ENCODE measurements at places on chromosomes 11 and 22.

DNA sequence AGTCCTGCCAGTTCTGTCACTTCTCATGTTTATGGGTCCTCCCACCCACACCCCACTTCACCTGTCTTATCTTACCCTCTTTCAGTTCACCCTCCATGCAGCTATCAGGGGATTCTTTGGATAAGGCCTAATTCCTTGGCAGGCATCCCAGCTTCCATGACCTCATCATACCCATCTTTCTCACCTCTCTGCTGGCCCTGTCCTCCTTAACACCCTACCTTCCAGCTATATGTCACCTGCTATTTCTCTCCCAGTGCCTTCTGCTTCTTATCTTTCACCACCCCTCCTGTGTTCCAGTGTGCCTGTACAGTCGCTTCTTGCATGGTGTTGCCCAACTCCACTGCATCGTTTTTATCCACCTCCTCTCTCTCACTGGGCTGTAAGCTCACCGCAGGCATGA, 28.3 kb downstream of the SNU13 start:
- DNase-seq: no peak

- DNase-seq: no peak
Measured at GRCh38 chr11:122367809-122368231, 251.8 kb upstream of the BLID start.

DNA sequence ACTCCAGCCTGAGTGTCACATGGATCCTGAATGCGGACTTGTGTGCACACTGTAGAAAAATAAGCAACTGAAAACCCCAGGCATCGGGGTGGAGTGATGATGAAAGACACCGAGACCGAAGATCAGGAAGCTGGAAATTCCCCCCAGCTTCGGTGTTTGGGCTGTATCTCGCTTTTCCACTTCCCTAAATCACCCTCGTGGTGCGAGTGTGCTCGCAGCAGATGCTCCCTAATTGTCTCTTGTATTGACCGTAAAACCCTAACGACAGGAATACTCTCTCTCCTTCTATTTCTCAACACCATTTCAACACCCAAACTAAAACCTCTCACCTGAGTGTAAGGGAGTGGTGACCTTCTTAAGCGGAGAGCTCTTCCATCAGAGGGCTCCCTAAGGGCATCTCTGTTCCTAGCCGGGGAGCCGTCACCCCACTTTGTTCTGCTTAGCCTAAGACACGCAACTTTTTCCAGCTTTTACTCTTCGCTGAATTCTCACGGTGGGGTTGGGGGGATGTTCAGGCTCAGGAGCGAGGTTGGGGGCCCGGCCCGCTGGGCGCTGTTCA, 635 bp upstream of the GRK3 start:
- DNase-seq: no peak

DNA sequence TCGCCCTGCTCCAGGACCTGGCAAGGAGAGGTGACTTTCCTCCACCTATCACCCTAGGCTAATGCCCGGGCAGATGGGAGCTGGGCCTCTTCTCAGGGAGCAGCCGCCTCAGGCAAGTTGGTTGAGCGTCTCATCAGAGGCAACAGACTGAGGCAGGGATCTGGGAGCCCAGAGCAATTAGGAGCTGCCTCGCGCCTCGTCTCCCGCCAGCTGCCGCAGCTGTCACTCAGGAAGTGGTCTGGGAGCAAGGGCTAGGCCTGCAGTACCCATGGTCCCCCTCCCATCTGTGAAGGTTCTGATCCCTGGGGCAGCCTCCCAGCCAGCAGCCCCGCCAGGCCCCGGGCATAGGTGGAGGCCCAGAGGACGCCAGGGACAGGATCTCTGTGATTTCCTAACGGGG, 4.6 kb upstream of the CABP7 start:
- no peak for DNase-seq

DNA sequence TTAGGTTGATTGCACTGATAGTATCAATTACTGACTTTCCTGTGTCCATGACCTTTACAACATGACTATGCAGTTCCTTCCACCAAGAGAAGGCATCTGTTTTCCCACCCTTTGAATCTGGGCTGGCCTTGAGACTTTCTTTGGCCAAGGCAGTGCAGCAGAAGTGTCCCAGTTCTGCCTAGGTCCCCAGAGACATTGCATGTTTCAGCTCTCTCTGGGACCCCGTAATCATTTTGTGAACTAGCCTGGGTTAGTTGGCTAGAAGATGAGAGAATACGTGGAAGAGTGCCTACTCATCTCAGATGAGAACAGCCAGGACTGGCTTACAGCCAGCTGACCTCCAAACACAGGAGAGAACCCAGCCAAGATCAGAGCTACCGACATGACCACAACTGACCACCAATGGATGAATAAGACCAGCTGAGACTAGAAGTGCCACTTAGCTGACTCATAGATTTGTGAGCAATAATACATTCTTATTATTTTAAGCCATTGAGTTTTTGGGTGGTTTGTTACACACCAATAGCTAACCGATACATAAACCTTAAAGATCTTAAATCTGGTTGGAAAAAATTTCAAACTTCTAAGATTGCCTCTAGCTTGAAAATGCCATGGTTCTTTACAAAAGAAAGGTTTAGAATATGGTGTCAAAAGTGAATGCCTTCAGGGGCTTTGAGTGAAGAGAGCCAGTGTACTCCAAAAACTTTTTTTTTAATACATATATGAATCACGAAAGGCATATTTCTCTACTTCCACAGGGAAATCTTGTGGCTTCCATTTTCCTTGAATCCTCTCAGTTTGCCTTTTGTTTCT, 145.2 kb downstream of the FBXO7 start:
- no peak for DNase-seq

- DNase-seq: no peak
Measured at GRCh38 chr22:17371448-17371847, 2.2 kb downstream of the CECR2 start.

DNA sequence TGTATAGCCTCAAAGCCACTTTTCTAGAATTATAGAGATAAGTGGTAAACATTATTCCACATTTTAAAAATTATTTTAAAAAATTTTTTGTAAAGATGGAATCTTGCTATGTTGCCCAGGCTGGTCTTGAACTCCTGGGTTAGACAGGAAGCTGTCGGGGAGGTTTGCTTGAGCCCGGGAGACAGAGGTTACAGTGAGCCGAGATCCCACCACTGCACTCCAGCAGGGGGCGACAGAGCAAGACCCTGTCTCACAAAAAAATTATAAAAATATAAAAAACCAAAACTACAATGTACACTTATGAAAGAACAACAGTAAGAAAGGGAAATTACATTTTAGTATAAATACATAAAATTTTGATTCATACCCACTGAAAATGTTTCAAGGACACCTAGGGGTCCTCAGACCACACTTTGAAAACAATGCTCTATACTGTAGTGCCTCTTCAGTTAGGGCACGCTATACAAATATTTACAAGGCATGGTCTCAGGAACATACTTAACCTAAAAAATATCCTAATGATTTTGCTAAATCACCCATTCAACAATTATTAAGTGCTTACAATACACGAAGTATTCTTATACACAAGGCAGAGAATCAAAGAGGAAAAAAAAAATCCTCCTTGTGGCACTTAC, 111.2 kb downstream of the MRTFA start:
- DNase-seq: no peak

GRCh38 chr11:120306519-120307242, 18.4 kb upstream of the TLCD5 start:
- DNase-seq: no peak

GRCh38 chr11:2309251-2310072, 7.6 kb downstream of the TSPAN32 start:
- no peak for DNase-seq

DNA sequence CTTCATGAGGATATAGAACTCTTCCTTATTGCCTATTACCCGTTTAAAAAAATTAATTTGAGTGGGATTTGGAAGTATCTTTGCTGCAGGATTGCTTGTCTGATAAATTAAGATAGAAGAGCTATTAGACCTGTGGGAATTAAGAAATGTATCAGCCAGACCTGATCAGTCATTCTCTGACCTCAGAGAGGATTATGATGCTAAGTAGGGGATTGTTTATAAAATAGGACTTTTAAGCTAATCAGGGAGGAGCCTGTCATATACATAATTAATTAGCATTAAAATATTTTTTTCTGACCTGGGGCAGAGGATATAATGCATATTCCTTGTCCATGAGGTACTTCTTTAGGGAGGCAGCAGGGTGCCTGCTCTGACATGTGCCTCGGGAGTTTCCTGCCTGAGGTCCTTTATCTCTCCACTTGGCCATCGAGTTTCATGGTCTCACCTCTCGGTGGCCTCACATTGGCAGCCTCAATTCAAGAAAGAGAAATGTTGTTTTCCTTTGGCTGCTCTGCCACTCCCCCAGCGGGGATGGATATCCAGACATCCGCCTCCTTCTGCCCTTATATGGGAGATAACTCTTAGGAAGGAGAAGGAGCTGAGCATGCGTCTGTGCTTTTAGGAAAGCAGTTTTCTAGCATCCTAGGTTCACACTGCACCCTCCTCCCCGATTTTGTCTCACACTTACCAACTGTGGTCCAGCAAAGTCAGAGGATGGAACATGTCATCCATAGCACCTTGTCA, 41.1 kb downstream of the DIXDC1 start:
- peak; percentile 81 for DNase-seq

DNA sequence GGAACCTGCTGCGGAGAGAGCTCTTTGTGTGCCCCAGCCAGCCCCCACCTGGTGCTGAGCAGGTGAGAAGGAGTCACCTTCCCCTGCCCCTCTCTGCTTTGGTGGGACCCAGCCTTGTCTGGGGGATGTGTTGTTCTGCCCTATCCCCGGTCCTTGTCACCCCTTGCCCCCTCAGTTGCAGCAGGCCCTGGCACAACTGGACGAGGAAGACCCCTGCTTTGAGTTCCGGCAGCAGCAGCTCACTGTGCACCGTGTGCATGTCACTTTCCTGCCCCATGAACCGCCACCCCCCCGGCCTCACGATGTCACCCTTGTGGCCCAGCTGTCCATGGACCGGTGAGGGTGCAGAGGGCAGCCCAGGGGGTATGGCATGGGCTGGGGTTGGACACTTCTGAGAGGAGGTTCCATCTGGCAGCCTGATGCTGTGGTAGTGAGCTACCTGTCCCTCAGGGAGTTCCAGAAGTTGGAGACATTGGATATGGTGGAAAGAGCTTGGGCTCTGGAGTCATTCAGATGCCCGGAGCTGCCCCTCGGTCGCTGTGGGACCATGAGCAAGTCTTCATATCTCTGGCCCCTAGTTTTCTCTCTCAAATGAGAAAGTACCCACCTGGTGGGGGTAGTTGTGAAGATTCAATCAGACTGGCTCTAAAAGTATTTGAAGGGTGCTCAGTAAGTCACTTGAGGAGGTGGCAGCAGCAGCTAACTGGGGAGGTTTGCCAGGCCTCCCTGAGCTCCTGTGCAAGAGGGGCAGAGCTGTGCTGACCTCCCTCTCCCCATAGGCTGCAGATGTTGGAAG, 4.3 kb downstream of the LARGE2 start:
- DNase-seq: no peak

GRCh38 chr11:64223001-64223651, 2.9 kb downstream of the TRPT1 start:
- DNase-seq: no peak

GRCh38 chr22:33866511-33866910, 53.8 kb downstream of the LARGE1 start:
- no peak for DNase-seq

GRCh38 chr22:44776605-44777363, 24.4 kb downstream of the ARHGAP8 start:
- no peak for DNase-seq

DNA sequence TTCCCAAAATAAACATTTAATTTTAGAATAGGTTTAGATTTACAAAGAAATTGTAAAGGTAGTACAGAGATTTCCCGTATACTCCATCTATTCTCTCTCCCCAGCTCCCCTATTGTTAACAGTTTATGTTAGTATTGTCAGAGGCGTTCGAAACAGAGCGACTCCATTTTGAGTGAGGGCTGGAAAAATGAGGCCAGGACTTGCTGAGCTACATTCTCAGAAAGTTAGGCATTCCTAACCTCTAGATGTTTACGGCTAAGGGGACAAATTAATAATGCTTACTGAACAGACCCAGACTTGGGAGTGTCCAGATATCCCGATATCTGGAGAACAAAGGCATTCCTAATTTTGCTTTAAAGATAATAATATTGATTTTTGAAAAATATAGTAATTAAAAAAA, 12.4 kb upstream of the NUP160 start:
- DNase-seq: no peak

DNA sequence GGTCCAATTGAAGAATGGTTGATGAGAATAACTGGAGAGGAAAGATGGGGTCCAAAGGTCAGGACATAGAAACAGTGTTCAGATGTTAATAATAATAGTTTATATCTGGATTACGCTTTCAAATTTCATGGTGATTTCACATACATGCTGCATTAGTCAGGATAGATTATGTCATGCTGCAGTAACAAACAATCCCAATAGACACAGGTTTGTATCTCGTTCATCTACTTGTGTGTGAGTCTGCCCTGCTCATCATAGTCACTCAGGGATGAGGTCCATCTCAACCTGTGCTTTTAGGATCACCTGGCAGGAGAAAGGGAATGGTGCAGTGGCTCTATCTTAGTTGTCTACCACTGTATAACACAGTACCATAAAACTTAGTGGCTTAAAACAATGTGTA, 48.0 kb upstream of the PLET1 start:
- no peak for DNase-seq
